Fibroblast of the aortic adventitia (primary cell): ENCODE measurements at places on chromosomes 7 and 10. TPM values are rescaled to one million over a fixed set of nuclear protein-coding genes. Genes with fewer than 3 reads are reported as not detected.

Gene SEMA3E
- total RNA-seq: 0.98 and 16.1 TPM in 2 replicates

Gene PDIA4
- 123 and 200 TPM in 2 replicates for total RNA-seq

Gene SYNPO2L
- total RNA-seq: not detected in 2 replicates

Gene VIPR2
- not detected in 2 replicates for total RNA-seq

Gene OR2A7
- total RNA-seq: 0.81 and 0.98 TPM in 2 replicates

Gene BCCIP
- total RNA-seq: 44.9 and 48.1 TPM in 2 replicates

Gene OR2A1
- total RNA-seq: 0.27 TPM in 1 of 2 replicates, not detected in the other

Gene GSTO2
- total RNA-seq: 3.4 and 8.9 TPM in 2 replicates

Gene COMMD3
- total RNA-seq: 56.9 and 57.7 TPM in 2 replicates

Gene SYT15B
- total RNA-seq: 0.16 TPM in 1 of 2 replicates, not detected in the other

DNA sequence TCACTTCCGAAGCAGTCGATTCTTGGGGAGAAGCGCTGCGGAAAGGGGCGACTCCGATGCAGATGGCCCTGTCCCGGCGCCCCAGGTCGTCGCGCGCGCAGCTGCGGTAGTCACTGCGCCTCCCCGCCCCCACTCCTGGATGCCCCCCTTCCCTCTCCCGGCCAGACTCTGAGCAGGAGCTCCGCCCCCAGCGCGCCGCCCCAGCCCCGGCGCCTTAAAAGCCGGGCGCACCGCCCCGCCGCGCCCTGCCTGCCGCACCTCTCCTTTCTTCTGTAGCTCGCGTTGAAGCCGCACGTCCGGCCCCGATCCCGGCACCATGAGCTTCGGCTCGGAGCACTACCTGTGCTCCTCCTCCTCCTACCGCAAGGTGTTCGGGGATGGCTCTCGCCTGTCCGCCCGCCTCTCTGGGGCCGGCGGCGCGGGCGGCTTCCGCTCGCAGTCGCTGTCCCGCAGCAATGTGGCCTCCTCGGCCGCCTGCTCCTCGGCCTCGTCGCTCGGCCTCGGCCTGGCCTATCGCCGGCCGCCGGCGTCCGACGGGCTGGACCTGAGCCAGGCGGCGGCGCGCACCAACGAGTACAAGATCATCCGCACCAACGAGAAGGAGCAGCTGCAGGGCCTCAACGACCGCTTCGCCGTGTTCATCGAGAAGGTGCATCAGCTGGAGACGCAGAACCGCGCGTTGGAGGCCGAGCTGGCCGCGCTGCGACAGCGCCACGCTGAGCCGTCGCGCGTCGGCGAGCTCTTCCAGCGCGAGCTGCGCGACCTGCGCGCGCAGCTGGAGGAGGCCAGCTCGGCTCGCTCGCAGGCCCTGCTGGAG, at the start of gene INA:
Gene INA, plus strand, starts transcription at position 243 of the 817 bp plus-strand sequence. Its CDS starts 74 bp downstream, at position 317.
- peak; percentile 20 for DNase-seq

DNA sequence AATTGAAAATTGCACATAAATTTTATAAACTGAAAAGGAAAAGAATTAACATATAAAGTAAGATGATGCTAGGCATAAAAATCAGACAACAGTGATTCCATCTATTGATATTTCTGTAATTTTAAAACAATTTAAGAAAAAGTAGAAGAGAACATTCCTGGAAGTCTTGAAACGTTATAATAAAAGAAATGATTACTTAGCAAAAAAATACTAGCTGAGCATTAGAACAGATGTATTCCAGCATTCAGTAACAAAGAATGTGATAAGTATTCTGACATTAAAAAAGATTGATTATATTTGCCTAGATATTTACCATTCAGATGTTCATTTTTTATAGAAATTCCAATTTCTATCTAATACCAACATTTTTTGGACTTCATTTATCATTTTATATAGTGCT, 120.1 kb upstream of the PPP1R9A start:
- no peak for DNase-seq

DNA sequence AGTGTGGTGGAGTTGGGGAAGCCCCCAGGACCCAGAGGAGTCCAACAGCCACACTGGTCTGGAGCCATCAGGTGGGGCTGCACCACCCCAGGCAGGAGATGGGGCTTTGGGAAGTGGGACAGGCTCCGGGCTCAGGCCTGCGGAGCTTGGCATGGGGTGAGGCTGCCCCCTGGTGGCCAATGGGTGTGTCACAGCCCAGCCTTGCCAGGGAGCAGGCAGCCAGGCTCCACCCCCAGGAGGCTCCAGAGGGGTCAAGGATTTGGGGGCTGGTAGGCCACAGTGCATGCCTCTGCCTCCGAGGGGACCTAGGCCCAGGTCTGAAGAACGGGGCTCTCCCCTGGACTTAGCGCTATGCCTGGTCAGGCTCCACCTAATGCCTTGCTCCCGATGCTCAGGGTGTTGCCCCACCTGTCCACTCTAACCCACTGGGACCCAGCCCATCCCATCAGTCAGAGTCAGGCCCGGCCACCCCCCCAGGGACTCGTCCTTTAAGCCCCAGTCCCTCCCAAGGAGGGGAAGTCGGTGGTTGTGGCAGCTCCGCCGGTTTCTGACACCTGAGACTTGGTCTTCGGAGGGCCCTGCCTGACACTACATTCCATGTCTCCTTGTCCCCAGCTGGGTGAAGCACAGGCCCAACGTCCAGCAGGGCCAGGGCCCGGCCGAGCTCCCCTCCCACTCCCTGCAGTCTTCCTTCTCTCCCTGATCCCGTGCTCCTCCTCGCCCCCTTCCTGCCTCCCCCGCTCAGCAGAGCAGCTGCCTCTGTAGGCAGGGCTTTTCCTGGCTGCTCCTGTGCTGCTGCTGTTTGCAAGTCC, 11.3 kb upstream of the SAMD8 start:
- peak; percentile 65 for DNase-seq

- peak; percentile 28 for DNase-seq
These were observed 112.8 kb upstream of the ODAD2 start for GRCh38 chr10:28111712-28112111.

- no peak for DNase-seq
These were observed 118.4 kb downstream of the TEX36 start for GRCh38 chr10:125564570-125564969.

DNA sequence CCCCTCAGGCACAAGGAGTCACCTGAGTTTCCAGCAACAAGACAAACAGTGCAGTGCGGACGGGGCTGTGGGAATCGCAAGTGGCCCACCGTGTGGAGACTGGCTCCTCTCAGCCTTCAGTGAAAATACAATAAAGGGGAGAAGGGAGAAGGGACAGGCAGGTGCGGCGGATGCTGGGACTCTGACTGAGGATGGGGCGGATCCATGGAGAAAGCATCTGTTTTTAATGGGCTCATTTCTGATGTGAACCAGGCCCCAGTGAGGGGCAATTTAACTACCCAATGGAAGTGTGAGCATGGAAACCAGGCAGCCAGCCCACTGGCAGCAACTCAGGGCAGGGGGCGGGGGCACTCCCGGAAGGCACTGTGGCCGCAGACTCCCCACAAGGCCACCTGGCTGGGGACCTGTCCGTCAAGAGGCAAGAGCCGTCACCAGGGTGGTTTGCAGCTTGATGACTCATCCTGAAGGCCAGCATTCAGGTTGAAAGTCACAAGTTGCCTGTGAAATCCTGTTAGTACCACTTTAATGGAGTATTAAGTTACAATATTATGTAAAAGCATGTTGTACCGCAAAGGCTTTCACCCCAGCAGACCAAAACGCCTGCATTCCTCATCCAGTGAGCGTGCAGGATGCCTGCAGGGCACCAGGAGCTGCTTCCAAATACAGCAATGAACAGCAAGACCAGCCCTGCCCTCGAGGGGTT, 476.4 kb downstream of the PTPRN2 start:
- no peak for DNase-seq

GRCh38 chr10:131402771-131403650, 91.5 kb upstream of the TCERG1L start:
- no peak for DNase-seq

- no peak for DNase-seq
These were observed 32.6 kb downstream of the SLC26A5 start for GRCh38 chr7:103413407-103413806.

- DNase-seq: peak; percentile 35
These were observed 83.6 kb downstream of the ZNF277 start for GRCh38 chr7:112290065-112290464.

GRCh38 chr10:113047963-113048781, 98.1 kb downstream of the TCF7L2 start:
- no peak for DNase-seq

DNA sequence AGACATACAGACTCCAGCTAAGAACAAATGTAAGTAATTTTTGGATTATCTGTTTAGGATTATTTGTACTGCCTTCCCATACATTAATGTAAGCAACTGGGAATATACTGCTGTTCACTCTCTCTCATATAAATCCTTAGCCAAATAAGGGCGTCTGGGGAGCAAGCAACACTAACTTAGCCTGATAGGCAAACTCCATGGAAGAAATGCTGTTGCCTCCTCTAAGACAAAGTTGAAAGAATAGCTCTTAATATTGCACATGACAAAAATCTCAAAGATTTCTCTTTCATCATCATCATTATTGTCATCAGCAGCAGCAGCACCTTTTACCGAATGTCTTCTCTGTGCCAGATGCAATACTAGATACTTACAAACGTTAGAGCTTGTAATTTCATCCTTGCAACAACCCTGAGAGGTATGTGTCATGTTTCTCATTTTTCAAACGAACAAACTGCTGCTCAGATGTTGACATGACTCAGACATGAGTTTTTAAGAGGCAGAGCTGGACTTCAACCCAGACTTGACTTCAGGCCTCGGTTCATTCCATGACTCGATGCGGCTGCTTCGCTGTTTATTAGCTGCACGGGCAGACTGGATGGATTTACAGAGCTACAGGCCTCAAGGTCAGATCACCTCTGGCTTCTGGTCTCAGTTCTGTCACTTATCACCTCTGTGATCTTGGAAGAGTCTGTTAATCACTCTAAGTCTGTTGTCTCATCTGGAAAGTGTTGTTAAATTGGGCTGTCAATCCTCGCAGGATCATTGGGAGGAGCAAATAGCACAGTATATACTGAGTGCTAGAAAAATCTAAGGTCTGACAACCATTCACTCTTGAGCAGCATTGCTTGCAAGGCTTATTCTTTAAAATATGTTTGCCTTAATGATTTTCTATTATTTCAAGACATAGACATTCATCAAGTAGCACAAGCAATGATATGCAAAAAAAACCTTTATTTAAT, 126.3 kb upstream of the CELF2 start:
- peak; percentile 43 for DNase-seq

- DNase-seq: no peak
These were observed 109.4 kb upstream of the GPR26 start for GRCh38 chr10:123556736-123557135.

DNA sequence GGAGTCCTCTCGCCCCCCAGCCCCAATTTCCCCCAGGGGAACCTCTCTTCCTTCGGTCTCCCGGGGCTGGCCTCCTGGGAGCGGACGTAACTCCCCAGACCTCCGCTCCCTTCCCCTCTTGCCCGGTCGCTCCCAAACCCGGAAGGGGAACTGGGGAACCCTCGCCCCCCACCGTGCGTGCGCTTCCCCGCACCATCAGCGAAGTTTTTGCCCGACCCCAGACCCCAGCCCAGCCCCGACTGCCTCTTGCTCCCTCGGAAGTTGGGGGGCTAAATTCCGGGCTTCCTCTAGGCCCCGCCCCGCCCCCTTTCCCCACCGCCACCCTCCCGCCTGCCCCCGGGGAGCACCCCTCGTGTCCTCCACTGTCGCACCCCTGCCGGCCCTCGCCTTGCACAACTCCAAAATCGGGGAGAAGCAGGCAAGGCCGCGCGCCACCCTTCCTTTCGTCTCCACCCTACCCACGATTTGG, 436 bp downstream of the GNB2 start:
- peak; percentile 38 for DNase-seq

- no peak for DNase-seq
These were observed 258.0 kb downstream of the TRIL start for GRCh38 chr7:28700096-28700495.

- no peak for DNase-seq
These were observed 11.7 kb downstream of the TRIM8 start for GRCh38 chr10:102656026-102656425.

GRCh38 chr7:116741625-116742316, 69.8 kb downstream of the MET start:
- no peak for DNase-seq
